ENCODE measurements at places on chromosomes 3 and 15. TPM values are rescaled to one million over a fixed set of nuclear protein-coding genes. Genes with fewer than 3 reads are reported as not detected.

Gene FAM227B
- 6.1 TPM for total RNA-seq

Gene FBXL2
- 22.4 TPM for total RNA-seq

Gene CYP1A1
- total RNA-seq, result not detected

Gene TMIE
- 0.32 TPM for total RNA-seq

Gene TRPM7
- total RNA-seq, result 131 TPM

Gene ERICH6
- total RNA-seq, result not detected

Gene CYP8B1
- total RNA-seq, result not detected

Gene CRELD1
- 14.1 TPM for total RNA-seq

Gene TMC3
- total RNA-seq, result not detected

Gene CCR9
- total RNA-seq, result not detected

Gene C2CD4A
- 0.26 TPM for total RNA-seq

Gene ZNF660
- 3.2 TPM for total RNA-seq

Gene ITIH3
- 0.11 TPM for total RNA-seq

Gene HYAL1
- 15.5 TPM for total RNA-seq

Gene NEK4
- total RNA-seq, result 21.0 TPM

Gene THAP10
- total RNA-seq, result 2.4 TPM

Gene VIPR1
- total RNA-seq, result not detected

Gene FSIP1
- total RNA-seq, result 6.2 TPM

Gene CELF6
- 0.39 TPM for total RNA-seq

Gene HHLA2
- total RNA-seq, result not detected

Gene WDR93
- 0.32 TPM for total RNA-seq

Gene SEMA3F
- total RNA-seq, result 14.2 TPM

Gene TRAK1
- 57.1 TPM for total RNA-seq

Gene ISL2
- total RNA-seq, result not detected

Gene PLS1
- 0.26 TPM for total RNA-seq

Gene TGM4
- total RNA-seq, result not detected

Gene STRIT1
- total RNA-seq, result not detected

Gene SLC12A8
- 1.6 TPM for total RNA-seq

Gene COL6A5
- not detected for total RNA-seq

Gene MED12L
- total RNA-seq, result 2.6 TPM

Gene OXSM
- total RNA-seq, result 11.6 TPM

Gene MAP4
- total RNA-seq, result 203 TPM

Gene IL20RB
- total RNA-seq, result 0.91 TPM

Gene CDHR4
- 0.13 TPM for total RNA-seq

Gene GOLGA8J
- 0.52 TPM for total RNA-seq

Gene SLC9C1
- total RNA-seq, result under 0.01 TPM

Gene GRK7
- total RNA-seq, result not detected

Gene PYGO1
- total RNA-seq, result 20.5 TPM

Gene P2RY12
- not detected for total RNA-seq

Gene NTRK3
- 0.13 TPM for total RNA-seq

Gene UBAP1L
- 2.7 TPM for total RNA-seq

Gene MAN2A2
- 8.2 TPM for total RNA-seq

Gene CLCN2
- total RNA-seq, result 3.1 TPM
